ENCODE measurements at places on chromosomes 12 and 14.

DNA sequence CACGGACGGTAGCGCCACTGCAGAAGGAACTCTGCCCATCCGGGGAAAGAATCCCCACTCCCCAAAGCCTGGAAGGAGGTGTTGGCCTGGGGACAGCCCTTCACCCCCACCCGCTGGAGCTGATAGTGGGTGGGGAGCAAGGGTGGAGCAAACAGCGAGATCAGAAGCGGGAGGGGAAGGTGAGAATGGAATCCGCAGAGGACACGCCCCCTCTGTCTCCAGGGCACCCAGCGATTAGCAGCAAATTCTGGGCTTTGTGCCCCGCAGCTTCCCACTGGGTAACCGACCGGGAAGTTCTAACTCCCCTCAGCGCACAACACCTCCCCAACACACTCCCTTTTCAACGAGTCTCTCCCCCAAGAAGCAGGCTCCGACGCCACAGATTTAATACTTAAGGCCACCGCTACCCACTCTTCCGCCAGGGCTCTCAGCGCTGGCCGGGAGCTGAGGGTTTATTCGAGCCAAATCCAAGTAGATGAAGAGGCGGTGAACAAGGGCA is 1.4 kb downstream of the SLC25A29 start:
- DNase-seq: no peak

GRCh38 chr12:121568971-121569751 is 11.7 kb downstream of the KDM2B start:
- no peak for DNase-seq

DNA sequence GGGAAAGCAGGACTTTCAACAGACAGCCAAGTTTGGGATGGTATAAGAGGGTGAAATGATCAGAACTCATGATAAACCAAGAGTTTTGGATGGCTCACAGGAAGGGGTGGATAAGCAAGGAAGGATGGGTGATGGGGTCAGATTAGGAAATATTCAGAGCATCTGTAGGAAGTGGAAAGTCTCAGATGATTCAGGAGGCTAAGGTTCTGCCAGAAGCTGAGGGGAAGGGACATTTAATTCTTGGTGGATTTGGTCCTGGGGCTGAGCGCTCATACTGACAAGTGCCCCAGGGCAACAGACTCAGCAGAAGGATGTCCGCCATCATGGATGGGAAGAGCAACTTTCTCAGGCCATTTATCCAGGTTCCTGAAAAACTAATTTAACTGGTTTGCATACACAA is 28.4 kb upstream of the BDKRB2 start:
- no peak for DNase-seq

DNA sequence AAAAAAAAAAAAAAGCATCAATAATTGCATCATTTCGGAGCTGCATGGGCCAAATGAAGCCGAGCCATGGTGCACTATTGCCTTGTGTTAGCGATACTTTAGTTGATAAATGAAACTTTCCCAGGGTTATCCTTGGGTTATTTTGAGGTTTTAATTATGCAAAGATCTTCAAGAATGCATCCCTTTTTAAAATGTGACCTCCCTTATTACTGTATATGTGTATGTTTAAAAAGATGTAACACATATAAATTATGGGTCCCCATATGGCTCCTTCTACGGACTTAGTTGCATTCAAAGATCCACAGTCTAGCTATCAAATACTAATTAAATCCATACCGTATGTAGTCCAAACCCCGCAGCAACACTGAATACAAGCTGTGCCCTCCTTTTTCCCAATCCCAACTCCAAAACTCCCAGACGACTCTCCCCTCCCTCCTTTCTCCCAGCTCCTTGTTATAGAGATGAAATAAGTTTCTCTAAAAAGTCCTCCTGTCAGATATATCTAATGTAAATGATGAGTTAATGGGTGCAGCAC is 129.3 kb upstream of the MAP1LC3B2 start:
- DNase-seq: no peak

- no peak for DNase-seq
Measured at GRCh38 chr14:99549684-99550083, 54.3 kb downstream of the CCDC85C start.

- DNase-seq: peak; percentile 98
Measured at GRCh38 chr14:76904740-76905569, 78.7 kb downstream of the LRRC74A start.

DNA sequence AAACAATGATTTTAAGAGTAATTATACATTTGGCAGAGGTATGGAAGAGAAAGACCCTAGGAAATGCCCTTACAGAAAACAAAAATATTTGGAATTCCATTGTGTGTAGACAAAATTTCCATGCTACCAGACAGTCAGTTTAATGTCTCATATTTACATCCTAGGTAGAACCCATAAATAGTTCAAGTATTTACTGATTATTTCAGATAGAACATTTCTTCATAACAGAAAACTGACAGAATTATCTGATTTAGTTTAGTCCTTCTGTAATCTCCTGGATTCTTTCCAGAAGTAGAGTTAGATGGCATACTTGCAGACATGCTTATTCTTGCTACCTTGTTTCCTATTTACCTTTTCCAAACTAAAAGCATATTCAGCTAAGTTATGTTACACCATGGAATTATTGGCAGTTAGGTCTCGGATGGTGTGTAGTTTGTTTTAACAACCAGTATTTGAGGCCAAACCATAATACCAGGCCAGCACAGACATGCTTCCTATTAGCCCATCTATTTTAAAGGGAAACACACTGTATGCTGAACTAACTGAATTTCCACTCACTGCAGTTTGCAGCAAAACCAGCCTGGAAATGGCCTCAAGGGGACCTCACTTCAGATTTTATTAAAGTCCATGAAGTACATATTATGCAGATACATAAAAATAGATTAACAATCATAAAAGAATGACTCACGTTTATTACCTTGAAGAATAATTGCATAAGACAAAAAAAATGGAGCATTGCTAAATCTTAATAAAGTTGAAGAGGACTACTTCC is 126.6 kb upstream of the LRIG3 start:
- no peak for DNase-seq

DNA sequence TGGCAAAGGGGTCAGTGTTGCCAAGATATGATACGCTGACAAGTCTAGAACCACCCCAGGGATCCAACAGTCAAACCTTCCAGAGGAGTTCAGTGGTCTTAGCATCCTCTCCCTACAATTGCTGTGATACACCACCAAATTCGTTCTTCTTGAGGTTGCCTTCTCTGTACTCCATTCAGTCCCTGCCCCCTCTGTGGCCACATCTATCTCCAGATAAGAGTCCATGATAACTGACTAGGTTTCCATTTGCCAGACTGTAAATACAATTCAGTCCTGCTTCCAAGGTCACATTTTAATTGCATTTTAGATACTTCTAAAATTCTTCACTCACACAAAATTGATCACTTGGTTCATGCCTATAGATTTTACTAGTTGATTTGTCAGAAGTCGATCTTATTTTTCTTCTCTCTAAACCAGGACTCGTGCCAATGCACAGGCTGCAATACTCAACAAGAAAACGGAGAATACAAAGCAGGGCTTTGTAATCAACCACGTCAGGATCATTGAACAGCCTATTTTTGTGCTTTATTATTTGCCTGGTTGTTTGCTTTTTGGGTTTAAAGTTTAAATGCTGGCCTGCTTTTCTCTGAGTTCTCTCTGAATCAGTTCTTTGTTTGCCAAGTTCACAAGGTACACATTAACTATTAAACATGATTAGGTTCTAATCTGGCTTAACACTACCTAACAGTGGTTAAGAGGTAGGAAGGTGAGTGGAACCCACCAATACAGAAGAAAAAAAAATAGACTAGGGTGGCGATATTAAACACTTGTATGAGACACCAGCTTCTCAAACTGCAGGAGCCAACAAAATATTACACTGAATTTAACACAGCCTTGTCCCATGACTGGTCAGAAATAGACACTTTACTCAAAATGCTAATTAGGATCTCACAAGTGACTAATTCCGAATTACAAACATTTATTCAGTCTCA is 5.3 kb upstream of the TSPAN8 start:
- no peak for DNase-seq

GRCh38 chr14:95066427-95066986 is 90.8 kb downstream of the DICER1 start:
- DNase-seq: no peak

DNA sequence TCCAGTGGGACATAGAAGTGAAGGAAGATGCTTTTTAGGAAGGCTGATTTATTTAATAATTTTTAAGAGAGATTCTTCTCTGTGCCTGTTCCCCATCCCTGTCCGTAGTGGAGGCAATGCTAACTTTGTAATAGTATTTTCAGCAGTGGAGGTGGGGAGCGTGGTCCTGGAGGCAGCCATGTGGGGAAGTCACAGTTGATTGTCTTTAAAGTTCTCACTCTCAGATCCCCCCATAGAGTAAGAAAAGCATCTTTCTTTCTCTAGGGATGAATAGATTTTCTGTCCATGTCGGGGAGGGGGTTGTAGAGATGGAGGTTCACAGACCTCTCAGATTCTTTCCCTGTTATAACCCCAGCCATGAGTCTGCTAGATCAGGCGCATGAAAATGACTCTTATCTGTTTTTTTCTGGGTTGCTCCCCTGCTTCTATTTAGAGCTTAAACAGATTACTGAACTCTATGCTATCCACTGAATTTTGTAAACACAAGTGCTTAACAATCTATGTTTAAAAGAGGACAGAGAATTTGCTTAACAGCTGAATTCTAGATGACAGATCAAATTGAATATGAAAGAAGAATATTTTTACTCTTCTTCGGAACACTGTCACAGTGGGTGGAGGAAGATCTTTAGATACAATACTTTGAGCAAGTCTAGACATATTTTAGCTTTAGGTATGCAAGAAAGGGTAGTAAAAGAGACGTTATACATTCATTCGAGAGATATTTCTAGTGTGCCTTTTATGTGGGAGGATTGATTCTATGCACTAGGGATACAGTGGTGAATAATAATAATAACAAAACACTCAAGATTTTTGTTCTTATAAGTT is 25.3 kb downstream of the TMEM117 start:
- DNase-seq: no peak

DNA sequence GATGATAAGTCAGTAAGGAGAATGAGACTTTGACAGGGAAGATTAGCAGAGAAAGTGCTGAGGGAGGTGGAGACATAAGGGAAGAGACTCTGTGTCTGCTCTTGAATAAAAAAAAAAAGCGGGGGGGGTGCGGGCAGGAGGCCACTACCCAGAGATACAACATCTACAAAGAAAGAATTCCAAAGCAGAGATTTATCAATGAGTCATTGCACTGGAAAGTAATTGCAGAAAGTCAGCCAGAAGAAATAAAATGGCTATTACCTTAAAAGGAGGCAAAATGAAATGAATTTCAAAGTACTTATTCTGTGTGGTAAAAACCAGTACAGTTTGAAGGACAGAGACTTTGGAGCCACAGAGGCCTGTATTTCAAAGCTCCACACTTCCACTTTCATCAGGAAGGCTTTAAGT is 267.1 kb upstream of the PRKD1 start:
- DNase-seq: peak; percentile 42

DNA sequence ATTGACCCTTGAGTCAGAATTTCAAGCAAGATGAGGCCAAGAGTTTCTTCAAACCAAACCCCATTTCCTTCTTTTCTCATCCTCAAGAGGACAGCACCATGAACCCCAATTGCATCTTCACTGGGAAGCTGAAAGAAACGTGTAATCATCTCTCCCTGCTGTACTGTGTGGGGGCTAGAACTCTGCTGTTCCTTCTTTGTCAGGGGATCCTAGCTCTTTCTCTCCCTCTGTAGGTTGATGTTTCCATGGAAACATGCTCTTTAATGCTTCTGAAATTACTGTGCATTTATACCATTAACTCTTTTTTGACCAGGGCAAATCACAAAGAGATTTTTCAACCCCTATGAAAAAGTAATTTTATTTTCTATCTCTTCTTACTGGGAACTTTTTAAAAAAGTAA is 295.1 kb downstream of the GRIN2B start:
- no peak for DNase-seq

DNA sequence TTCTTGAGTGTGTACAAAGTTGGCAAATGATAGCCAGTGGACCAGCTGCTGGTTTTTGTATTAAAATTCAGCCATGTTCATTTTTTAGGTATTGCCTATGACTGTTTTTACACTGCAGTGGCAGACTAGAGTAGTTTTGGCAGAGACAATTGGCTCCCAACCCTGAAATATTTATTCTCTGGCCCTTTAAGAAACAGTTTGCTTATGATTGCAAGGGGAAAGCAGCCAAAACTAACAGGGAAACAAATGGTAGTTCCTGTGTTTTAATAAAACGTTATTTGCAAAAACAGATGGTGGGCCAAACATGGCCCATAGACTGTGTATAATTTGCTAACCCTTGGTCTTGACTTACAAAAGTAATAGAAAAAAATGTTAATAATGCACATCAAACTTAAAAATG is 110.2 kb downstream of the ALX1 start:
- DNase-seq: no peak

DNA sequence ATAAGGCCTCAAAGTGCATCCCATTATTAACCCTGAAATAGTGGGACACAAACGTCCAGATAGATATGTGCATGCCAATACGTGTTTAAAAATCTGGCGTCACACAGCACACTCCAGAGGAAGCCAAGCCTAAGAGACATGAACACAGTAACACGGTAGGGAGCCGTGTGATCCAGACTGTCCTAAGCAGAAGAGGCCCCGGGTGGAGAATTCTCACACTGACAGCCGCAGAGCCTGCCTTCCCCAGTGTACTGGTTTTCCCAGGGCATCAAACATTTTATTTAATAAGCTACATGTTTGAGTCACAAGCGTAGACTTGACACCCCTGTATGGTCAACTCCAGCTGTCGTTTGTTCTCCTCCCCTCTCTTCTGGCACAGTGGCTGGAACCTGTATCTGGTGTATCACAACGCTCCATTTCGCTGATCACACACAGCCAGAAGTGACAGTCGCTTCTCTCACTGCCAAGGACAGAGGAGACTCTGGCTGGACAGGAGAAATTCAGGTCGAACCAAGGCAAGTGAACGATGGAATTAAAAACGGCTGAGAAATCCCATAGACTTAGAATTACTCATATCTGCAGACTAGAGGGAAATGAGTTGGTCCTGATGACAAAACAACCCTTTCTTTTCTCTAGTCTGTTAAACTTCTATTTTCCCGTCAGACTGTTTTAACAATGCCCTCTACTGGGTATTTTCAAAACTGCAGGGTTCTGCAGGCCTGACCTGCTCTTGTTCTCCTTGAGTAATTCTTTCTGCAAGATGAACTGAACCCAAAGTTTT is 359.9 kb downstream of the RGS6 start:
- peak; percentile 26 for DNase-seq

DNA sequence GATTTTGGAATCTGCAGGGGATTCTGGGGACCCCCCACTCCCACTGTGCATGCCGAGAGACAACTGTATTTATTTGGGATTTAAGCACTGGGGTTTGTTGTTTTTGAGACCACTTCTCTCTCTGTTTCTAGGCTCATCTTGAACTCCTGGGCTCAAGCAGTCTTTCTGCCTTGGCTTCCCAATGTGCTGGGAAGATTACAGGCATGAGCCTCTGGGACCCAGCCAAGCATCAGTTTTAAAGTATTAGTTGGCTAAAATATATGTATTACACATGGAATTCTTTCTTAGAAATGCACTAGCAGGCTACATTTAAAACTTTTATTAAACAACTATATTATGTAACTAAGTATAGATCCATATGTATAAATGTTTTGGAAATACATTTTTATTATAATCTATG is 78.3 kb downstream of the AEBP2 start:
- no peak for DNase-seq

All from SJSA1 (cell line).